HFFc6 (cell line): ENCODE measurements at places on chromosomes 13 and 19.
A peak's percentile ranks its signal among the peaks of the same experiment; 100 is the strongest.

DNA sequence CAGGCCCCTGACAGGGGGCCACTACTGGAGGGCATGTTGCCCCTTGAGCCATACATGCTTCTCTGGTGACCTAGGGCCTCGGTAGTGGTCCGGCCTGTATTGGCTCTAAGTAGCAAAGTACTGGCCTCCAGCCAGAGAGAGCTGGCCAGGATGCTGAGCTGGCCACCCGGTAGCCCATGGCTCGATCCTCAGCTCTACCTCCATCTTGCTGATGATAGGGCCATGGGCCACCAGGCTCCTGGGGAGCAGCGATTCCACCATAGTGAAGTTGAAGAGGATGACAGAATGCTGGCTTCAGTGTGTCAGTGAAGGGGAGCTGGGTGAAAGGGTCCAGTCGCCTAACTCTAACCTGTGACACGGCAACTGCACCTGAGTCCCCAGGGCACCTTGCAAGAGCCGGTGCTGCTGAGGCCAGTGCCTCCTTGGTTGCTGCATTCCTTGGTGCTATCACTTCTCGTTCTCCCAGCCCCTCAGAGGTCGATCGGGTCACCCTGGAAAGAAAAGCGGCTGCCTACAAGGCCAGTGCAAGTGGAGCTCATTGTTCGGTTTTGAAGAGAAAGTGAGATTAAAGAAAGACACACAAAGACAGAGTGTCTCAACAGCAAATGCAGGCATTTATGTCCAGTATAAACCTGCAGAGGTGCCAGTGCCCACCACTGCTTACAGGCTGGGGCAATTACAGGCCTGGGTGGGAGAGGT is 5.0 kb downstream of the FPR3 start:
- DNase-seq = no peak

DNA sequence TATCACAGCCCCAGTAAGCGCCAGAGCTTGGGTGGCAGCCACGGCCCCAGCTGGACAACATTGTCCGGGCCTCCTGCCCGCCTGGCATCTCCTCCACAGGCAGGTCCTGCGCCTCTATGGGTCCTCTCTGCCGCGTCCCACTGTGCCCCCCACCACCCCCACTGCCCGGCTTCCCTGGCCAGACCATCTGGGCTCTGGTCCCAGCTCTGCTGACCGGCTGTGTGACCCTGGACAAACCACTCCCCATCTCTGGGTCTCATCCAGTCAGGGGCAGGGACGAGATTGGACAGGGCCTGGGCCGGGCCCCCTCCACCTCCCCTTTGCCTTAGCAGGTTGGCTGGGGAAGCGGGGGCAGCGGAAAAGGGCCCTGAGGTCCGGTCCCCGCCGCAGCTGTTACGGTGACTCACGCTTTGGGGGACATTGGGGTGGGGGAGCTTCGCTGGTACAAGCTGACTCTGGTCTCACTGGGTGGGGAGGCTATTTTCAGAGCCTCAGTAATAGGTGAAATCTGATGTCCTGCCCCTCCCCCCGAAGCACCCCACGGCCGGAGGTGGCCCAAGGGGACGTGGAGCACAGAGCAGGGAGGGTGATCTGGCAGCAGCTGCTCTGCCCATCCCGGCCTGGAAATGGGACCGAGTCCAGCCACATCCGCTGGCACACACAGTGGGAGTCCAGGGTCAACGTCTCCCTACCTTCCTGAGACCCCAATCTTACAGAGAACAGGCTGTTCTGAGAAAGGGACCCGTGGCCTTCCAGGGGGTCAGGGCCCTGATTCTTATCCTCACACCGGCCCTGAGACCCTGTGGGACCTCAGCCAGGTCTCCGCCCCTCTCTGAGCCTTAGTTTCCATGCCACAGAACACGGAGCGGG is 9.1 kb downstream of the NFIC start:
- DNase-seq = peak; percentile 30

GRCh38 chr13:78194904-78195639 is 276.4 kb upstream of the EDNRB start:
- DNase-seq = peak; percentile 56

GRCh38 chr19:10749435-10750384 is 31.8 kb downstream of the DNM2 start:
- no peak for DNase-seq

GRCh38 chr13:53174545-53174944 is 145.9 kb downstream of the OLFM4 start:
- DNase-seq = no peak

DNA sequence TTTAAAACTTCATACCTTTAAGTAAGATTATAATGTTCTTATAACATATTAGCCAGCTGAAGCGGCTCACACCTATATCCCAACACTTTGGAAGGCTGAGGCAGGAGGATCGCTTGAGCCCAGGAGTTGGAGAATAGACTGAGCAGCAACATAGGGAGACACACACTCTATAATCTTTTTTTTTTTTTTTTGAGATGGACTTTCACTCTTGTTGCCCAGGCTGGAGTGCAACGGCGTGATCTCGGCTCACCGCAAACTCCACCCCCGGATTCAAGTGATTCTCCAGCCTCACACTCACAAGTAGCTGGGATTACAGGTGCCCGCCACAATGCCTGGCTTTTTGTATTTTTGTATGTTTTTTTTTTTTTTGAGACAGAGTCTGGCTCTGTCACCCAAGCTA is 37.3 kb downstream of the SPRYD7 start:
- no peak for DNase-seq

- DNase-seq = no peak
Measured at GRCh38 chr19:11247391-11247790, 8.0 kb downstream of the ANGPTL8 start.

- DNase-seq = no peak
Measured at GRCh38 chr19:39218230-39219007, 14.4 kb upstream of the SYCN start.

DNA sequence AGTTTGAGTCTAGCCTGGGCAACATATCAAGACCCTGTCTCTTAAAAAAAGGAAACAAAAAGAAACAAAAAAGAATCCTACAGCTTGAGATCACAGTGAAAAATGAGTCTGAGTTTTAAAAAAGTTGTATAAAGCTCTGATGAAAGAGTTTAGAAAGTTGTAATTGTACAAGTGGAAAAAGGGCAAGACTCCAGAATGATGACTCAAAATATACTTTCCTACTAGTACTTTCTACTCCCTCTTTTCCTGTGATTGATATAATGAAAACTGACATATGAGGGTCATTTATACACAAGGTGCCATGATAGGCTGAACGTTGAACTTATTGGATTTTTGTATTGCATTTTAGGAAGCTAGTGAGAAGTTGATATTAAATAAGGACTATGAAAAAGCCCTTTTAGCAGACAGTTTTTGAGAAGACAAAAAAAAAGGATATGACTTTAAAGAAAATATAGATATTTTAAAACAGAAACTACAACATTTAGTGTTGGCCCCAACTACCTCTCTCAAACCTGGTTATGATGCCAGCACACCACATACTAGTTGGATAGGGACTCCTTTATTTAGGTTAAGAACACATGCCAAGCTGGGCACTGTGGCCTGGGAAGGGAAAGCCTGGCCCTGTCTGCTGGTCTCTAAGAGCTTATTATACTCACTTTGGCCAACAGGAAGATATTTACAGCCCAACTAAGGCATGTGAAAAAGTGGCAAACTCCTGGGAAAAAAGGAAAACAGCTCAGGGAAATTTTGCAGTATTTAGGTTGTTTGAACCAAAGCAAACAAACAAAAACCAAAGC is 116.6 kb downstream of the KL start:
- no peak for DNase-seq

GRCh38 chr19:48443731-48444128 is 2.1 kb upstream of the GRWD1 start:
- DNase-seq = no peak

- DNase-seq = no peak
Measured at GRCh38 chr13:103022336-103022735, 43.9 kb downstream of the SLC10A2 start.

DNA sequence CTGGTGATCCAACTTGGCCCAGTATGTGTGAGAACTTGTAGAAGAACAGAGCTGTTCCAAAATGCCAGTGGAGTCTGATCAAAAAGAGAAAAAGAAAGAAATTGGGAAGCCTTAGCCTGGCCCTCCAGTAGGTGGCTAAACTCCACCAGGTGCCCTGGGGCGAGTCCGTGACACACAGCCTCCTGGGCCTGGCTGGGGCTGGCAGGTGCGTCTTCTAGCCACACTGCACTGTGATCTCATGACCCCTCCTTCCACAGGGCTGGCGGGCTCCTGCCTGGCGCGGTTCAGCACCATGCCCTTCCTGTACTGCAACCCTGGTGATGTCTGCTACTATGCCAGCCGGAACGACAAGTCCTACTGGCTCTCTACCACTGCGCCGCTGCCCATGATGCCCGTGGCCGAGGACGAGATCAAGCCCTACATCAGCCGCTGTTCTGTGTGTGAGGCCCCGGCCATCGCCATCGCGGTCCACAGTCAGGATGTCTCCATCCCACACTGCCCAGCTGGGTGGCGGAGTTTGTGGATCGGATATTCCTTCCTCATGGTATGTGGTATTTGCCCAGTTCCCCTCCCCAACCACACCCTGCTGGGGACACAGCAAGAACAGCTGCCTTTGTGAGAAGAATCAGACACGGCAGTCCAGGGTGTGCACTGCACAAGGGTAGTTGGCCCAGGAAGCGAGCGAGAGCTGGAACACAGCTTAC is 53.7 kb downstream of the RAB20 start:
- no peak for DNase-seq

GRCh38 chr19:53467485-53468262 is at the start of gene ZNF813:
ZNF813 (plus strand) TSS chr19:53467733; CDS start chr19:53483823, 16,090 bp downstream.
- DNase-seq = peak; percentile 63

DNA sequence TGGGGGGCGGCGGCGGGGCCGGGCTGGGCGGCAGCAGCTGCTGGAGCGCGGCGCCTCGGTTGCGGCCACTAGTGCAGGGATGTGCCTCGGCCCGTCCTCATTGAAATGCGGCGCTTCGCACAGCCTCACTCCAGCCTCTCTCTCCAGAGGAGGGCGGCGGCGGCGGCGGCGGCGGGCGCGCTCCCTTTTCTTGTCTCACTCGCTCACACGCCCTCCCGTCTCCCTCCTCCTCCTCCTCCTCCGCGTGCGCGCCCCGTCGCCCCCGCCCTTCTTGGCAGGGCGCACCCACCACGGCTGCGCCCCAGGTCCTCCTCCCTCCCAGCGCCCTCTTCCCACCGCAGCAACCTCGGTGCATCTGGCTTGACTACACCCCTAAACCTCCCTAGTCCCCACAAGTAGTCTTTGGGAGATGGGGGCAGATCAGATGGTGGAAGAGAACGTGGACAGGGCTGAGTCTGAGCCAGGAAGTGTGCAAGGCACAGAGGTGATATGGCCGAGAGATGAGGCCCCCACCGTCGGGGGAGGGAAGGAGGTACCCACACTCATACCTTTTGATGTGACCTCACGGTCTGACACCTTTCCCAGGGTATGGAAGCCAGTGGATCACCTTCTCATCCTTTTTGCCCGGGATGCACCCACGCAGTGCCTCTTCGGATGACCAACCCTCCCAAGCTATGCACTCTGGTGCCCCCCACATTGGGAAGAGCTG is at the start of gene DCLK1:
TSS of gene DCLK1 (minus strand) at position 161 of the 709 bp plus-strand sequence.
- no peak for DNase-seq

- DNase-seq = no peak
Measured at GRCh38 chr13:102536695-102537485, 59.9 kb upstream of the TPP2 start.

DNA sequence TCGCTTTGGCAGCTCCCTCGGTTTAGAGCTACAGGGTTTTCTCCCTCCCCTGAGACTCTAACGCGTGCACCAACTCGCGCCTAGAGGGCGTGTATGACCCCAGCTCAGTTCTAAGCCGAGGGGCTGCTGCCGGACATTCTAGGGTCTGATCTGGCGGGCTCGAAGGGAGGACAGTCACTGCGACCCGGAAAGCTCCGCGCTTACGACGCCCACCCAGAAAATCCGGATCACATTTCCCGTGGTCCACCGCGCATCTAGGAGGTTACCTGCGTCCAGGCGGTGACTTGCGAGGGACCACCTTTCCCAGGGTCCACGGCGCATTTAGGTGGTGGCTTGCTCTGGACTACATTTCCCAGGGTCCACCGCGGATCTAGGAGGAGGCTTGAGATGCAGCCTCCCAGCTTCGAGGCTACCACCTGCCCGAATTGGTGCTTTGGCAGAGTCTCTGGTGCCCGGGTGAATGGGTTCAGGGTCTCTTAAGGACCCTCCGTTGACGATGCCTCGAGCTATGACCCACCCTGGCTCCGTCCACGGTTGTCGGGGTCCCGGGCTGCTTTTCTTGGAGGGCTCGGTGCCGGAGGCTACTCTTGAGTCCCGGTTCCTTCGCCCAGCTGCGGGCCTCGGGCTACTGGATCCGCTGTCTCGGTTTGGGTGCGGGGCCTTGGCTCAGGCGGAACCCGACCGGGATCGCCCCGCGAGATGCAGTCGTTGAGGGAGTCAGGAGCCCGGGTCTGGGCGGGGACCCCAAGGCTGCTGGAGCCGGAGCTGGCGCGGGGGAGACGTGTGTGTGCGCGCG is 30.5 kb downstream of the ZNF146 start:
- no peak for DNase-seq

GRCh38 chr19:47172666-47173455 is 42.2 kb downstream of the SAE1 start:
- no peak for DNase-seq

DNA sequence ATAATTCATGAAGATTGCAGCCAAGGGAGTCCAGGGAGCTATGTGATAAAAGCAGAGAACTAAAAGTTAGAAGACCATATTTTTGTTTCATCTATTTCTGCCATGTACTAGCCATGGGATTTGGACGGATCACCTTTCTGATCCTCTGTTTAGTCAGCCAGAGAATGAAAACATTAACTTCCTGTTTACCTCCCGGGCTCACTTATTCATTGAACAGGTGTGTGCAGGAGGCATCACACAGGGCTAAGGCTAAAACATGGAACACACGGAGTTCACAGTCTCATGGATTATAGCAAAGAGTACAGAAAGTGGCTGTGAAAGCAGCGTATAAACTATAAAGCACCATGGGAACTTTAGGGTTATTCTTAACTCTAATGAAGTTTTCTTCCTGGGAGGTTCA is 96.8 kb downstream of the GPR12 start:
- no peak for DNase-seq

GRCh38 chr13:34430294-34430693 is 511.8 kb upstream of the NBEA start:
- no peak for DNase-seq

- DNase-seq = no peak
Measured at GRCh38 chr19:17572638-17573037, 17.2 kb downstream of the COLGALT1 start.

DNA sequence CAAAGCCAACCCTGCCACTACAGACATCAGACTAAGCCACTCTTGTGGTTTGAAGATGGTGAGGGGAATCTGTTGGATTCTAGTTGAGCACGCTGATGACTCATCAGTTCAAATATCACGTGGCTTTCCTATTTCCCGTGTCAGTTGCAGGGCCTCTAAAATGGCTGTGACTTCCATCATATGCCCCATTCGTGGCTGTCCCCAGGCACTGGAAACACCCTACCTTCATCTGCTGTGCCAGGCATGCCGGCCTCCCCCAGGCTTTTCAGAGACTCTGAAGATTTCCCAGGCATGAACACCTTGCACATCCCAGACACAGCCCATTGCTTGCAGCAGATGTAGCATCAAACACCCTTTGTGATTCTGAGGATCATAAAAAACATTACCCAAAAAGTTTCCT is 659.9 kb downstream of the UQCRFS1 start:
- DNase-seq = no peak

- no peak for DNase-seq
Measured at GRCh38 chr13:75749407-75749806, 113.3 kb downstream of the LMO7 start.
